ENCODE measurements at places on chromosomes 6 and 20. TPM values are rescaled to one million over a fixed set of nuclear protein-coding genes. Genes with fewer than 3 reads are reported as not detected.

The BPIFB2 gene
- not detected for total RNA-seq

The LTA gene
- total RNA-seq: 631 TPM

DNA sequence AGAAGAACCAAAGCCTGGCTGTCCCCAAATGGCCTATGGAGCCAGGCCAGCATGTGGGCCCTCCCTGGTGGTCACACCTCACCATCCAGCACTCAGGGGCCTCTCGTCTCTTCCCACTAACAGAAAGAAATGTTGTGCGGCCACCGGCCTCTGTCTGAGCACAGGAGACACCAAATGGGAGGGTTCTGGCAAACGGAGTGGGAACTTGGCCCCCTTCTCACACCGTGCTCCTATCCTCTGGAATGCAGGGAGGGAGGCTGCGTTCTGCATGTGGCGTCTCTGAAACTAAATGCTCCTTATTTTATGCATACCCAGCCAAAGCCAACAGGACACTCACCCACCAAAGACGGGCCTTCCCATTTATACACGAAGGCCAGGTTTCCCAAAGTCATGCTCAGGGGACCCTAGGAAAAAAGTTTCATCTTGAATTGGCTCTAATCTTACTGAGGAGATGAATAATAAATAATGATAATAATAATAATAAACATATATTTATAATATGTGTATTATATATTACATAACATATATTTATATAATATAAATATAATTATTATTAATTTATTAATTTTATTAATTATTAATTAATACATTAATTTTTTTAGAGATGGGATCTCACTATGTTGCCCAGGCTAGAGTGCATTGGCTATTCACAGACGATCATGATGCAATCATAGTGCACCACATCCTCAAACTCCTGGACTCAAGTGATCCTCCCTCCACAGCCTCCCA, 102.4 kb downstream of the FOXF2 start:
- no peak overlapping the region for H3K27ac ChIP-seq
- H3K4me1 ChIP-seq: no peaks in the 10 kb centered on the region
- no peaks in the 10 kb centered on the region for H3K36me3 ChIP-seq
- H3K4me3 ChIP-seq: no peak overlapping the region
- peaks cover 2% of the 10 kb centered on the region for H3K27me3 ChIP-seq
- no peak for DNase-seq

- no peaks in the 10 kb centered on the region for H3K36me3 ChIP-seq
- H3K4me1 ChIP-seq: no peaks in the 10 kb centered on the region
- peak; percentile 76 for DNase-seq
- no peaks in the 10 kb centered on the region for H3K27me3 ChIP-seq
Measured at GRCh38 chr6:165729307-165729936, 66.4 kb upstream of the PDE10A start.

Data from activated CD4-positive, alpha-beta T cell treated with anti-CD3 and anti-CD28 coated beads, Interleukin-2, amount 10 ng/mL, durations not matched to agents 24 days and 14 days (primary cell).